NCI-H526 treated with DMSO at 0.1 percent for 48 hours (cell line): ENCODE measurements at places on chromosomes 12 and 14.

DNA sequence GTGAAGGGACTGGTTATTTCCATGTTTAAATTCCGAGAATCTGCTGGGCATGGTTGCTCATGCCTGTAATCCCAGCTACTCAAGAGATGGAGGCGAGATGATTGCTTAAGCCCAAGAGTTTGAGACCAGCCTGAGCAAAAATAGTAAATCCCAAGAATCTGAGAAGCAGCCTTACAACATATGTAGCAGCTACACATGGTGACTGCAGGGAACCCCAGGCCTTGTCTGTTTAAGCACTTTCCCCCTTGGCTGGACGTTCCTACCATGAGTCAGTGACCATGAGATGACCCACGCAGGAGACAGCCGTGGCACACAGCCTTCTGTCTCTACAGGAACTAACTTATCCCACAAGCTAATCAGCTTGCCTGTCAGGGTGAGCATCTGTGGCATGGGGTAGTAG, 5.5 kb upstream of the SLC24A4 start:
- no peak for DNase-seq

GRCh38 chr14:70655110-70655826, 13.6 kb downstream of the TTC9 start:
- no peak for DNase-seq

DNA sequence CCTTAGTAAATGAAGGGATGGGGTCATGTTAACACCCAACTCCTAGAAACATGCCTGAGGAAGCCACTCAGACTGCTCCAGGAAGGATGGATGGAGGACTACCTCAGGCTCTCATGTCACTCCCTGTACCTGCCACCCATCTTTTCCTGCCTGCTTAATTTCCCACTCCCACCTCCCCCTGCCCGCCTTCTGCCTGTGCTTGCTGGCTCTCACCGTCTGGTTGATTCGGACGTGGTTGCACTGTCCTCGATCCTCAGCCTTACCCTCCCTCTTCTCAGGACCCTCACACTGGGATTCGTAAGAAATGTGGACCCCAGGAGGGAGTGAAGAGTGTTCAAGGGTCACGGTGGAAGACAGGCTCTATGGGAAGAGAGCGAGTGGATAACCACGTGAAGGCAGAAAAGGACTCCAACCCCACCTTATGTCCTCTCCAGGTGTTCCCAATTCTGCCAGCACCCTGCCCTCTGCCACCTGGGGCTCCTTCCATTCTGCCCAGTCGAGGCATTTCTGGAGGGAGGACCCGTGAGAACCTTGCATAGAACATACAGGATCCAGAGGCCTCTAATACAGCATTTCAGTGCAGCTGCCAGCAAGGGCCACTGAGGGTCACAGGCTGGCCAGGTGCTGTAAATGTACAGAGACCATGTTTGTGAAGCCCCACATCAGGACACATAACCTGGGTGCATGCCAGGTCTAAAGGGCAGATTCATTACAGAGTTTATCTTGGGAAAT, 12.9 kb downstream of the ITGB7 start:
- no peak for DNase-seq

DNA sequence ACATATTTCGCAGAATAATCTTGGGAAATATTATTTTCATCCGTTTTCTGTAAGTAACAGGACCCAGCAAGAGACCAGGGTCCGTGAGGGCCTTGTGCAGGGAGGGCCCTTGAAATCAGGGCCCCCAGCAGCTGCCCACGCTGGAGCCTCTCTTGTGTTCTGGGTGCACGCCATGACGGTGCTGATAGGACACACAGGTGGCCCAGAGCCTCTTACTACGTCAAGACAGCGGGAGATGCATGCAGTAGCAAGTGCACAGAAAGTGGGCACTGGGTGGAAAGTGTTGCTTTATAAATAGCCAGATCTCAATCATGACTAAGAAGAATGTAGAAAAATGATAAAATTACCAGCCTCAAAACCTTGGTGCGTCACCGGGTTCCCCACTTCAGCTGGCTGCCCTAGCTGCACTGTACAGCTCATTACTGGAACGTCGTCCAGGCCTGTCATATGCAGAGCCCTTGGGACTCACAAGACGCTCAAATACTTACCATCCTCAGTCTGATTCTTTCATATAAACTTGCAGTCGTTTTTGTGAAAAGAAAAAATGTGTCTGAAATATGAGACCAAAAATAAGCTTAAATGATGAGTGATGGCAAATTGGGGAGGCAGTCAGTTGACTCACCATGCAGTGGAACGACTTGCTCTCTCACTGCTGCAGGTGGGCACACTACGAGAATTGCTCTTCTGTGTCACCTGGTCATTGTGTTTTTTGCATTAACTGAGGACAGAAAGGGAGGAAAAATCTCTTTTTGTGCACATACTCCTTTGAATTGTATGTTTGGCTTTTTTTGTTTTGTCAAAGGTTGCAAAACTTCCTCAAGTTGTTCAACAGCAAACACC, 68.2 kb downstream of the DDX51 start:
- DNase-seq: no peak

GRCh38 chr14:94341656-94342333, 18.7 kb upstream of the SERPINA6 start:
- DNase-seq: no peak

- DNase-seq: no peak
These were observed 472.0 kb upstream of the TBX3 start for GRCh38 chr12:115155665-115156645.

- no peak for DNase-seq
These were observed 35.8 kb upstream of the GRIP1 start for GRCh38 chr12:66714709-66715108.

GRCh38 chr12:38638401-38638800, 267.0 kb downstream of the CPNE8 start:
- no peak for DNase-seq

GRCh38 chr14:100350986-100351385, 27.8 kb downstream of the SLC25A47 start:
- DNase-seq: no peak

- DNase-seq: peak; percentile 19
These were observed 155.3 kb upstream of the ATP2B1 start for GRCh38 chr12:89863968-89864367.

GRCh38 chr12:71665090-71665463, 976 bp downstream of the THAP2 start:
- no peak for DNase-seq

DNA sequence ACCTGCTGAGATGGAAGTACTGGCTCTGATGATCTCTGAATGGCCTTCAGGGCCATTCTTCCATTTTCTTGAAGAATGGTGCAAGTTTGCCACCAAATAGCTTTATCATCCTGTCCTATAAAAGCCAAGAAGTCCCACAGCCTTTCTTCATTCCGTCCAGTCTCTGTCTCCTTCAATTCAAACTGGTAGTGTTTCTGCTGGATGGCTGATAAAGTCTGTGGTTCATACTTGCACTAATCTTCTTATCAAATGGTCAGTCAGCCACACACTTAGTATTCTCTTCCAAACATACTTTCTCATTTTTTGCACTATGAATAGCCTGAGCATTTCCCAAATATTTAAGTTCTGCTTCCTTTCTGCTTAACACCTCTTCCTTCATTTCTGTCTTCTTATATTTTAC, 39.4 kb upstream of the BEGAIN start:
- DNase-seq: no peak

GRCh38 chr14:61264010-61264571, 17.0 kb downstream of the TMEM30B start:
- no peak for DNase-seq

DNA sequence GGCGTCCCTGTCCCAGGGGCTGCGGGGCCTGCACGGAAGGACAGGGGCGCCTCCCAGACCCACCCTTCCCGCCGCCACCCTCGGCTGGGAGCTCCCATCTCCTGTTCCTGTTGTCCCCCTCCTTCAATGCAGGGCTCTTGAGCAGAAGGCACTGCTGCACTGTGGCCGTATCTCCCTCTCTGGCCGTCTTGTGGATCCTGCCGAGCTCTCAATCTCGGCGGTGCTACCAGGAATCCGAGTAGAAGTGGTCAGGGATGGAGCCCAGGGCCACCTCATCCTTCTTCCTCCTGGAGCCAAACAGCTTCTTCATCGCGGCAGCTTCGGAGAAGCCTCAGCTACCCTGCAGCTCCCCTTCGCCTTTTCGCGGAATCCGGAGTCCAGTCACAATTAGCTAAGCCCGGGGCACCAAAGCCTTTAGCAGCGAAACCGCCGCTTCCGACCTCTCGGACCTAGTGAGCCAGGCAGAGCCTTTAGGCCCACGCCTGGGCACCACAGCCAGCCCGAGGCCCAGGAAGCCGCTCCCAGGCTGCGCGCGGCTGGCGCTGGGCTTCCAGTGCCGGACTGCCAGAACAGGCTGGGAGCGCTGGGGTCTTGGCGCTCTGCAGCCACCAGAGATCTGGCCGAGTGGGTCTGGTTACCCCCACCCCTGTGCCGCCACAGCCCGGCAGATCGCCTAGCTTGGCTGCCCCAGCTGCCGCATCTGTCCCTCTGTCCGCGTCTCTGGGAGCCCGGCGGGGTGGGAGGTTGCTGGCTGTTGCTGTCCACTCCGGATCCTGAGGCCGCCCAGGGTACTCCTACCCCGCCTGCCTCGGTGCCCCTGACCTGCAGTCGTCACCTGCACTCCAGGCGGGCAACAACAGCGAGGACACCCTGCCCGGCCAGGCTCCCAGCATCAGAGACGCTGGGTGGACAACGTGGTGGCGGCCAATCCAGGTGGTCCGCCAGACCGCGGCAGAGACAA, 69.1 kb downstream of the ASCL4 start:
- DNase-seq: no peak

DNA sequence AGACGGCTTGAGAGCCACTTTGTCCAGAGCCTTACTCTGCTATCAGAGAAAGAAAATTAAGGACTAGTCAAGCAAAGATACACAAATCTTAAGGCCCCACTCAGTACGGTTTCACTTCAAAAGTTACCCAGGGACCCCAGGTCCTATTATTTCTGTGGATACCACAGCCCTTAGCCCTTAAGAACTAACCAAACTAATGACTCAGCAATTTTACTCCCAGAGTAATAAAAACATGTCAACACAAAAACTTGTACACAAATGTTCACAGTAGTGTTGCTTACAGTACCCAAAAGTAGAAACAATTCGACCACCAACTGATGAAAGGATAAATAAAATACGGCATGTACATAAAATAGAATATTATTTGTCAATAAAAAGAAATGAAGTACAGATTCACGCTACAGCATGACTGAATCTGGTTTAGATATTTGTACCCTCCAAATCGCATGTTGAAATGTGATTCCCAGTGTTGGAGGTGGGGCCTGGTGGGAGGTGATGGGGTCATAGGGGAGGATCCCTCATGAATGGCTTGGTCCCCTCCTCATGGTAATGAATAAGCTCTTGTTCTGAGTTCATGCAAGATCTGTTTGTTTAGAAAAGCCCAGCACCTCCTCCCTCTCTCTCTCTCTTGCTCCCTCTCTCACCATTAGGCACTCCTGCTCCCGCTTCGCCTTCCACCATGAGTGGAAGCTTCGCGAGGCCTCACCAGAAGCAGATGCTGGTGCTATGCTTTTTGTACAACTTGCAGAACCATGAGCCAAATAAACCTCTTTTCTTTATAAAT, 30.5 kb downstream of the AREL1 start:
- no peak for DNase-seq

DNA sequence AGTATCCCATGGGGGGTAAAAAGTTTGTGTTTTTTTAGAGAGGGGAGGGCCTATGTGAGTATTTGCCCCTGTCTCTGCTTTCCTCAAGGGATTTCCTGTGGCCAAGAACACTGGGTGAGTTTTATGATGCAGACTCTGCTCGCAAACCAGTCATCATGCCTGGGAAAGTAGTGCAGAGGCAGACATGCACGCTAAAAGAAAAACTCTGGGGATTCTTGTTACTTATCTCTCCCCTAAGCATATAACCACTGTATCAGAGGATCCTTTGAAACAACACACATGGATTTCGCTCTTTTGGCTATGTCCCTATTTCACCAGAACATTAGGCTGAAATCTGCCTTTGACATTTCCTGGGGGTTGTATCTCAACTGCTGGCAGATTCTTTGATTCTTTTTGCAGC, 1845.8 kb upstream of the SEL1L start:
- DNase-seq: no peak

- no peak for DNase-seq
These were observed 243.0 kb upstream of the PDE3A start for GRCh38 chr12:20125276-20125798.

- DNase-seq: no peak
These were observed 111.7 kb upstream of the MIS18BP1 start for GRCh38 chr14:45364565-45365156.

GRCh38 chr12:102951841-102952240, 5.6 kb upstream of the ASCL1 start:
- no peak for DNase-seq
